Urinary bladder (tissue), 4 donors: ENCODE measurements at places on chromosomes 3 and 15. TPM values are rescaled to one million over a fixed set of nuclear protein-coding genes. Genes with fewer than 3 reads are reported as not detected.

GRCh38 chr3:30886888-30887287 lies 7.6 kb downstream of the GADL1 start:
- DNase-seq = no peak

- DNase-seq = no peak
Measured at GRCh38 chr15:101112336-101113113, 139.3 kb downstream of the CHSY1 start.

DNA sequence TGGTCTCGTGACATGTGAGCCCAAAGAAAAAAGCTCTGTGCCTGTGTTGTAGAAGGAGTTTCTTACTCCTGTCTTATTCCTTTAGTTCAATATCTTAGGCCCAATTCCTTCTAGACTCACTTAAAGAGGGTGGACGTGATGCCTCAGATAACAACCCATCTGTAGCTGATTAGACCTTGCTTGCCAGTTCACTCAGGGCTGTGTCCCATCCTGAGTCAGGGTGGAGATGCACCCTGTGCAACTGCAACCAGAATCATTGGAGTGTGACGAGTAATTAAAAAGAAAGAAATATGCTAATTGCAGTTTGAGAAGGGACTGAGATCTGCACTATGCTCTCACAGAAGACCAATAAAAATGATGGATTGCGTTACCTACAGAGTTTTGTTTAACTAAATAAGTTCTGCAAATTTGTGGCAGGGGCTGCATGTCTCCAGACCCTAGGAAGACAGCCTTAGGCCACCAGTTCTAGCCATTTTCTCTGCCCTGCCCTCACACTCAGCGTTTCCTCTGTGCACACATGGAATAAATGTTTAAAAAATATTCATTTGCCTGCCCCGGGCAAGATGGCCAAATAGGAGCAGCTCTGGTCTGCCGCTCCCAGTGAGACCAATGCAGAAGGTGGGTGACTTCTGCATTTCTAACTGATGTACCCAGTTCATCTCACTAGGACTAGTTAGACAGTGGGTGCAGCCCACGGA lies 83.0 kb downstream of the MOBP start:
- DNase-seq = no peak

Gene REC114
- not detected for total RNA-seq
